ENCODE measurements at places on chromosomes 5 and 9.

DNA sequence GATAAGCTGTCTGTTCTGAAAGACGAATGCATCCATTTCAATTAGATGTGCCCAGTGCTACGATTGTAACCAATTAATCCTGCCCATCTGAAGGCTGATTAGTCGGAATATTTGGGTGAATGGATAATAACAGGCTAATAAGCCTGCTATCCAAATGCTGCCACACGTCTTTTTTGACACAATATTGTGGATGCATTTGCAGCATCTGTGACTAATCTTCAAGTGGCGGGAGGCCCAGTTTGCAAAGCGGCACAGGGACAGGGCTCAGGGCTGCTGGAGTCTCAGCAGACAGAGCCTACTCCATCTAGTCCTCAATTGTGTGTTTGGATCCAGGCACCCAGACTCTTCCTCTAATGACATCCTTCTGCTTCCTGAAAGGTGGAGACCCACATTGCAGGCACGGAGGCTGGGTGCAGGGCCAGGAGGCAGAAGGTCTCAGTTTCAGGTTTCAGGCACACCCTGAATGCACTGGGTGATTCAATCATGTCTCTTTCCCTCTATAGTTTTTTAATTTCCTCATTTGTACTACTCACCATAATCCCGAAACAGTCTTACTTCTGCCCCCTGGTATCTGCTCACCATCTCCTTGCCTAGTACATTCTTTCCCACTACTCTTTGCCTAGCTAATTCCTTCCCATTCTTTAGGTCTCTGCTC is 169.6 kb downstream of the ASTN2 start:
- no peak for DNase-seq

- no peak for DNase-seq
Measured at GRCh38 chr9:75046725-75047345, 18.7 kb upstream of the CARNMT1 start.

GRCh38 chr9:33885948-33886347 is 69.0 kb downstream of the UBE2R2 start:
- no peak for DNase-seq

DNA sequence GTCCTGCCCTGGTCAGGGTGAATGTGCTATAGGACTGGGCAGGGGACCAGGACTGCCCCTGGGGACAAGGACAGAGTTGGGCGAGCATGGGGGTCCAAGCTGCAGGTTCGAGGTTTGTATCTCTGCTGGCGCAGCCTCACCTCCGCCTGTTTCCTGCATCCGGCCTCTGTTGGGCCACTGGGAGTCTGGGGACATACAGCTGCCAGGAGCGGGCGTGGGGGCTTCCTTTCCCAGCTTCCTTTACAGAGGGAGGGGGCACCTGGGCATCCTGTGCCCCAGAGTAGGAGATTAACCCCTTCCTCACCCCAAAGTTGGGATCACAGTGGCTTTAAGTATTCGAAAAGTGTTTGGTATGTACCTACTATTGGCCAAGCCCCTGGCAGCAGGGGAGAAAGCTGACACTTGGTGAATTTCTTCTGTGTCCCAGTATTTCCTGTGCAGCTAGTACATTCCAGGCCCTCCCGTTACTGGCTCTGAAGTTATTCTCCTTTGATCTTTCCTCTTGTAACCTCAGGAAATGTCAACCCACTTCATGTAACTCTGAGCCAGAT is 19.0 kb downstream of the OLFML2A start:
- DNase-seq = no peak

GRCh38 chr9:136249877-136250559 is 4.4 kb upstream of the QSOX2 start:
- no peak for DNase-seq

DNA sequence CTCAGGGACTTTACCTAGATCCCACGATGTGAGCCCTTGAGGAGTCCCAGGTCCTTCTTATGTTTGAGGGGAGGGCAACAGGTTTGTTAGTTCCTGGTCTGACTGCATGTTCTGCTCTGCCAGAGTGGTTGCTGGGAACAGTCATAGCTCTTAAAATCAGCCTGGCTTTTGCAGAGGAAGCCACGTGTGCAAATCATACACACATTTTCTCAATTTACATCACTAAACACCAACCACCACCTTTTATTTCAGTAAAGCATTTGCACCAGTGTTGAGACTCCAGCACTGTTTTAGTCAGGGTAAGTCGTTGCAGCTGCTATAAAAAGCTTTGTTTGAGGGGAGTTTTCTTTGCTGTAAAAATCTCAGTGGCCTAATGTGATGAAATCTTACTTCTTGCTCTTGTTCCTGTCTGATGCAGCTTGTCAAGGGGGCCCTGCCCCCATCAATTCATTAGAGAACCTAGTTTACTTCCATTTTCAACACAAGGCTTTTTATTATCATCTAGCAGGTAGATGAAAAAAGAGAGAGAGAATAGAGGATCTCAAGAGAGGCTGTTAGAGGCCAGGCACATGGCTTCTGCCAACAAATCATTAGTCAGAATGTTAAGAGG is 70.3 kb upstream of the VCAN start:
- no peak for DNase-seq

DNA sequence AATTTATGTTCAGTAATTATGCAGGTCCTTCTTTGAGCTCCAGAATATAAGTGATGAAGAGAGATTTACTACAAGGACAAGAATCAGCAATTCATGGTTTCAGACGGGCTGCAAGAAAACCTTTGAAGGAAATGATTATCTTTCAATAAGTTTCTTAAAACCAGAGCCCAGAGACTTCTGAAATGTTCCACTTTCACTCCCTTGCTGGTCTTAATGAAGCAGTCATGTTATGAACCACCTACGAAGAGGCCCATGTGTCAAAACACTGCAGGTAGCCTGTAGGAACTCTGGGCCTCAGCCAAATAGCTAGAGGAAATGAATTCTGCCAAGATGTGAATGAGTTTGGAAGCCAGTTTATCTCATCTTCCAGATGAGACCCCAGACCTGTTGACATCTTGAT is 505.9 kb upstream of the MEF2C start:
- no peak for DNase-seq

GRCh38 chr9:17491780-17492179 is 87.1 kb upstream of the SH3GL2 start:
- no peak for DNase-seq

DNA sequence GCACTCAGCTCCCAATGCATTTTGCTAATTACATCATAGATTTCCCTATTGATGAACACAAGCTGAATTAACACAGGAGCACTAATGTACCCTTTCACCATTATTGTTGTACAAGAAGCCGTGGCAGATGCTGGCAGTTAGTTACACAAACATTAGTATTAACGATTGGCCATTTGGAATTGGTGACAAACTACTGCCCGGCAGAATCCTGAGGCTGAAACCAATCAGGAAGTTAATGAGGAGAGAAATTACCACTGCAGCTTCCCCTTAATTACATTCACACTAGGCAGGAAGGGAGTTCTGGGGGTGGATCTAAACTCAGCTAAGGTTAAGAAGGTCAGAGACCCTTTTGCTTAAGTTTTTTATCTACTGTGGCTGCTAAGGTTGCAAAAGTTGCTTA is 9.6 kb upstream of the DMRT3 start:
- no peak for DNase-seq

- no peak for DNase-seq
Measured at GRCh38 chr9:111154081-111154562, 115.9 kb upstream of the LPAR1 start.

DNA sequence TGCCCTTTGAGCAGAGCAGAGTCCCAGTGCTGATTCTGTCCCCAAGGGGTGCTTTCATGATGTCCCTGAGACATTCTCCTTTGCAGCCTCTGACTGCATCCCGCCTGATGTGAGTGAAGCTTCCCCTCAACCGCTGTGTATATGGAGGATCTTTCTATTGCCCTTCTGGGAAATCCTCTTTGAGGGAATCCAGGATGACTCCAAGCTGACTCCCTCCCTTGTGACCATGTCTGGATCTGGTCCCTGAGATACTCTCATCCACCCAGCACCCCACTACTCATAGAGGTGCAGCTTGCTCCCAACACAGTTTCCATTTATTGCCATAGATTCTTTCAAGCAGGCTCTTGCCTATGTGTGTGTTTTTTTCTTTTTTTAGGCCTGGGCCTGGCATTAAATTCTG is 216.5 kb downstream of the SEC61B start:
- no peak for DNase-seq

- no peak for DNase-seq
Measured at GRCh38 chr5:66351813-66352212, 207.7 kb downstream of the SREK1 start.

DNA sequence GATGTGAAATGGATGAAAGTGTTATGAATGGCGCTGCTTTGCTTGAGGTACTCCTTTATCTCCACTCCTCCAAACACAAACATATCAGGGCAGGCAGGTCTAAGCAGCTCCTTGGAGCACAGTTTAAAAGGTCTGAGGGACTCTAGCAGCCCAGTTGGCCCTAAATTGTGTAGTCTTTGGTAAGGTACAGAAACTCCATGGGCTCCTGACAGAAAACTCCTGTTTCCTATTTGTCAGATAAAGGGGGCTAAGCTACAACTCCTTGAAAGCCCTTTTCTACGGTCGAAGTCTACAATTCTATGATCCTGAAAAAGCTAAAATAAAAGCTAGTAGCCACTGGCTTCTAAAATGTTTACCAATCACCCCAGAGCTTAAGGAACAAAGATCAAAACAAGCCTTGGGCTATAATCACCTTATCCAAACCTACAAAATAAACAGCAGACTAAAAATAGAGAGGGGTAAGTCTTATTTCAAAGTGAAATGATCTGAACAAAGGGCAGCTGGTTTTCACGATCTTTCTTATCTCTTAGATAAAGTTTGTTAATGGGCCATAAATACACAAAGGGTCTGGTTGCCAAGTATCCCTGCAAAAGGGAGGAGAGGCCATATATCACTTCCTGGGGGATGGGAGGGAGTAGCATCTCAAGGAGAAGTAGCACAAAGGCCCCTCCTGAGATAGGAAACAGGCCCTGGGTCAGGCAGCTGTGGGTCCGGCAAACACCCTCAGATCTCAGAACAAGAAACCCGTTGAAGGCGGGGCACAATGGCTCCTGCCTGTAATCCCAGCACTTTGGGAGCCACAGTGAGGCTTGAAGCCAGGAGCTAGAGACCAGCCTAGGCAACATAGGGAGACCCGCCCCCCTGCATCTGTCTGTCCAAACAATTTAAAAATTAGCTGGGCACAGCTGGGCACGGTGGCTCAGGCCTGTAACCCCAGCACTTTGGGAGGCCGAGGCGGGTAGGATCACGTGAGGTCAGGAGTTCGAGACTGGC is 28.3 kb upstream of the DENND4C start:
- no peak for DNase-seq

- DNase-seq = no peak
Measured at GRCh38 chr5:6941631-6942030, 228.4 kb downstream of the TENT4A start.

- peak; percentile 2 for DNase-seq
Measured at GRCh38 chr9:21096172-21096900, 18.6 kb upstream of the IFNB1 start.

DNA sequence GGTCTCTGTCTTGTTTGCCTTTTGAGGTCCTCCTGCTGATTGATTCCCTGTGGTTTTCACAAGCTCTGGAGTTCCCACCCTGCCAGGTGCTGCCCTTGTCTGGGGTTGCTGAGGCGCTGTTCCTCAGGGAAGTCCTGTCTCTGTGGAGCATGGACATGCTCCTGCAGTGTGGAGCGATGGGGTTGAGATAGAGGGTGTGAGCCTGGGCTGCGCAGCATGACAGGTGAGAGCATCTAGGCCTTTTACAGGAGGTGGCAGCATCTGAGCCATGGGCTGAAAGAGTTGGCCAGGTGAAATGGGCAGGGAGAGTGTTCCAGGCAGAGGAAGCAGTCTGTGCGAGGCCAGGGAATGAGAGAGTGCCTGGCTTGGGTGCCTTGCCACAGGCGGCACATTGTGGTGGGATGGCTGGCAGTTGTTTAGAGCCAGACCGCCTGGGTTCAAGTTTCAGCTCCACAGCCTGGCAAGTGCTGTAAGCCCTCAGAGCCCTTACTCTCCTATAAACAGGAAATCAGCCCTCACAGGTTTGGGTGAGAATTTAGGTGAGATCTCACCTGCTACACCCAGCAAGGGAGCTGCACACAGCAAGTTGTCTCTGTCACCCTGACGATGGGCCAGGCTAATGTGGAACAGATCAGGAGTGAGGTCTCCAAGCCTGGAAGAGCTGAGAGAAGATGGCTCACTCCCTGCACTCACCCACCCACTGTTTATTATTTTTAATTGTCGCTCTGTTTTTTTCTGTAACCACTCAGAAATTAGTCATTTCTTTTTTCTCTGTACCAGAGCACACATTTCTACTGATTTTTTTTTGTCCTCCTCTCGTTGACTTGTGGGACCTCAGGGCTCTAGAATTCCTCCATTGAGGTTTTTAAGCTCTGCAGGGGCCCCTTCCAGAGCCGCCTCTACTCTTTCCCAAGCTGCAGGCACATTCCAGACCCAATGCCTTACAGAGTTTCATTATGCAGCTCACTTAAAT is 19.6 kb downstream of the TCOF1 start:
- no peak for DNase-seq

GRCh38 chr9:89742660-89743059 is 137.8 kb downstream of the GADD45G start:
- DNase-seq = no peak

GRCh38 chr5:6419340-6419852 is 29.3 kb upstream of the UBE2QL1 start:
- no peak for DNase-seq

DNA sequence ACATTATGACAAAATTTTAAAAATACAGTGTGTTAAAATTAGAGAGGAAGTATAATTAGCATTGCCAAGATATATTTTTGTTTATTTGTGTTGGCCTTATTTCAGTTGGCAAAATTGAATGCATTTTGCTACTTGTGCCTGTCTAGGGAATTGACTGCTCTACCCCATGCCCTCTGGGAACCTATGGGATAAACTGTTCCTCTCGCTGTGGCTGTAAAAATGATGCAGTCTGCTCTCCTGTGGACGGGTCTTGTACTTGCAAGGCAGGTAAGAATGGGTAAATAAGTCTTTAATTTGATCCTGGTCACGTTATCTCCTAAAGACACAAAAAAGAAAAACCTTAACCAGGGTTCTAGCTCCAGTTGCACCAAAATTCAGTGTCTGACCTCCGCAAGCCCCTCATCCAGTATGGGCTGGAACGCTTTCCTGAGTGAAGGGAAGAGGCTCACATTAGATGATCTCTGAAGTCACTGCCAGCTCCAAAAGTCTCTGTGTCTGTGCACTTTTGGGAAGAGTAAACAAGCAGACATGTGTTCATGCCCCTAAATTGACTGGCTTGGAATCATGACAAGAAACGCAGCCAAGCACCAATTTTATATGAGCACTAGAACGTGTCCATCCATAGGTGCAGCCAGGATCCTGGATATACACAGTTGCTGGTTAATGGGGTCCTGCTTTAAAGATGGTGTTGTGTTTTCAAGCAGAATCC is 98.3 kb upstream of the PRRC1 start:
- no peak for DNase-seq

DNA sequence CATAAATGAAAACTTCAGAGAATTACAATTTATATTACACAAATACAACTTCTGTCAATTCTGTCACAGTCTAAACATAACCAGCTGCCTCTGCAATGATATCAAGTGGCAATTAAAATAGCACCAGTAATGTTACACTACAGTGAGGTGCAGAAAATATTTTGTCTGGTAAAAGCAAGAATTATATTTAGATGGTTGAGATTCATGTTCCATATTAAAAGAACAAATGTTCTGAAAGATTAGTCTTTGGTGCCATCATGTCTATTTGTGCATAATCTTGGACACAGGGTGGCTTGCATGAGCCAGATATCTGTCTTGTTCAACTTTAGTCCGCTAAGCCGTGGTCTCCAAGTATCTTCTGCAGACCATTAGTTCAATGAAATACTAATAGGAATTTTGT is 29.0 kb upstream of the PRR16 start:
- no peak for DNase-seq

Measured in stimulated activated CD4-positive, alpha-beta T cell treated with anti-CD3 and anti-CD28 coated beads, Interleukin-4, amount 100 ng/mL, for 48 hours (primary cell).